ENCODE measurements at places on chromosomes 1 and 21.

- DNase-seq = no peak
Measured at GRCh38 chr1:56448529-56449300, 130.6 kb downstream of the PLPP3 start.

GRCh38 chr1:175555266-175555665 lies 188.1 kb downstream of the TNR start:
- no peak for DNase-seq

- DNase-seq = no peak
Measured at GRCh38 chr1:162570718-162571117, 9.2 kb downstream of the UAP1 start.

DNA sequence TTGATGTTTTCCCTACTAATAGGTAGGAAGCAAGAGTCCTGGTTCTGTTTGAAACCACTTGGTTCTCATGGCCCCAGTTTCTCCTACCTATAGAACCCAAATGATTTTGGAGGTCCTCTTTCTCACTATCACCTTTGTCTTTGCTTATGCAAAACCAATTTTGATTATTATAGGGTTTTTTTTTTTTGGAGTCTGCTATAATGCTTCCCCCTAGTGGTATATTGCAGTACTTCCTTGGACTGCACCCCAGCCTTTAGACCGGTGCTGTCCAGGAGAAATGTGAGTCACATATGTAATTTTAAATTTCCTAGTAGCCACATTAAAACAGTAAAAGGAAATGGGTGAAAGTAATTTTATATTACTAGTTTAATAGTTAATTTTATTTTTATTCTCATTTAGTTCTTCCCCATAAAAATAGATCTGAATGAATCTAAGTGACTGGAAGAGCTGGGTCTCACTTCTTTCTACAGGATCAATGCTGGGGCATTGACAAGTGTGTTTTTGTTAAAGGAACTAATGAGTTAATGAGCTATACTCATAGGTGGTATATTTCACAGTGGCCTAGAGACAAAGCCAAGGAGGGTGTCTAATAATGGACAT lies 10.6 kb downstream of the FCMR start:
- no peak for DNase-seq

DNA sequence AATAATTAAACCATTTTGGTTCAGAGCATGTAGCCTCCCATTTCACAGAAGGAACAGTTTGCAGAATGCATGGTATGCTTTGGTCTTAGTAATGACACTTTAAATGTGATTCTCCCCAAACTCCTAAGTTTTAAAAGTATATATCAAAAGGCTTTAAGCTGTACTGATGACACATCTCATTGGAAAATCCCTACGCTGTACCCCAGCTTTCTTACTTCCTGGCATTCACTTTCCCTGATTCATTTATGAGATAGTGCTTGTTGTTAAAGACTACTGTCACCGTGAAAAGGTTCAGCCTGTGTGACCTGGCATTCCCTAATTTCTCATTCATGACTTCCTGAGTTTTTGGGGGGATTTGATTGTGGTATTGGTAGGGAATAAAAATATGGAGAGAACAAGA lies 53.4 kb downstream of the MPZL1 start:
- no peak for DNase-seq

DNA sequence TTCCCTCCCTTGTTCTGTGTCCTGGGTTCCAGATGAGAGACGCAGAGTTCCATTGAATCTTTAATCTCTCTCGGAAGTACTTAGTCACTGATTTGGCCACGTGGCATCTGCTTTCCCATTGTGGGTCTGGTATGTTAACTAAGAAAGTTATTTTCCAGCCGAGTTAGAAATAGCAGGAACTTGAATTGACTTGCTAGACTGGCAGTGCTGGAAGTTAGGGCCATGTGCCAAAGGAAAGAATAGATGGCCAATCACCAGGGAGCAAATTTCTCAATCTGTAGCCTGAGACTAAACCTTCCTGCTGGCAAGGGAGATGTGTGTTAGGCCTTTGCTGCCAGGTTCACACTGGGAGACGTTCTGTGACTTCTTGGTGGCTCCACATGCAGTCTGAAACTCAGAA lies 24.2 kb upstream of the SLFNL1 start:
- DNase-seq = no peak

- no peak for DNase-seq
Measured at GRCh38 chr1:50971748-50972305, 1.8 kb downstream of the CDKN2C start.

- DNase-seq = no peak
Measured at GRCh38 chr1:224683936-224684335, 67.8 kb downstream of the CNIH3 start.

- no peak for DNase-seq
Measured at GRCh38 chr1:16397120-16397519, 30.1 kb downstream of the SZRD1 start.

- DNase-seq = no peak
Measured at GRCh38 chr1:209542585-209542984, 40.9 kb upstream of the CAMK1G start.

GRCh38 chr1:109084563-109085517 lies 5.7 kb upstream of the TMEM167B start:
- no peak for DNase-seq

GRCh38 chr1:200877839-200878551 lies 5.2 kb downstream of the GPR25 start:
- no peak for DNase-seq

DNA sequence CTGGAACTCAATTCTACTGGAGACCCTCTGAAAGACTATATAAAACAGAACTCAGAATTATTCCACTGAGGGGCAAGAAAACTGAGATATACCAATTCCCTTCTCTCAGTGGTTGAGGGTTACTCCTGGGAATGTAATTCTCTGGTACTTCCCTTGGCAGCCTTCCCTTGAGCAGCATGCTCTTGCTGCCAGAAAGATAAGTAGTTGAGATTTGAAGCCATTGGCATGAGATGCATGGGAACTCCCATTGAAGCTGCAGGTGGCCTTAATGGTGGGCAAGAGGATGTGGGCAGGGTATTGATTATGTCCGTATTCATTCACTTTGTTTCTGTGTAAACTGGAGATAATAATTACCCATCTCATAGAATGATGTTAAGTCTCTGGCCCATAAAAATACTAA lies 28.6 kb upstream of the C1orf185 start:
- no peak for DNase-seq

Data from H9 (cell line).